Purkinje cell (primary cell): ENCODE measurements at places on chromosomes 4 and X. TPM values are rescaled to one million over a fixed set of nuclear protein-coding genes. Genes with fewer than 3 reads are reported as not detected.

HSFX2 gene
- polyA plus RNA-seq, result 0.89 TPM in 1 of 2 replicates, not detected in the other

GRIA2 gene
- polyA plus RNA-seq, result 649 and 854 TPM in 2 replicates

SCLT1 gene
- 10.4 and 10.7 TPM in 2 replicates for polyA plus RNA-seq

CACNA1F gene
- not detected in 2 replicates for polyA plus RNA-seq

GAB3 gene
- polyA plus RNA-seq, result 0.60 and 2.0 TPM in 2 replicates

SFRP2 gene
- polyA plus RNA-seq, result 0.93 TPM in 1 of 2 replicates, not detected in the other

SLC10A4 gene
- 1.8 TPM in 1 of 2 replicates, not detected in the other for polyA plus RNA-seq

CFI gene
- polyA plus RNA-seq, result not detected in 2 replicates

CXCL9 gene
- not detected in 2 replicates for polyA plus RNA-seq

SPANXD gene
- polyA plus RNA-seq, result not detected in 2 replicates

PNMA6E gene
- polyA plus RNA-seq, result not detected in 2 replicates

WDR19 gene
- 35.2 and 38.9 TPM in 2 replicates for polyA plus RNA-seq

VCX3A gene
- polyA plus RNA-seq, result not detected in 2 replicates
